LHCN-M2 (cell line): ENCODE measurements at places on chromosomes 16 and 17.

DNA sequence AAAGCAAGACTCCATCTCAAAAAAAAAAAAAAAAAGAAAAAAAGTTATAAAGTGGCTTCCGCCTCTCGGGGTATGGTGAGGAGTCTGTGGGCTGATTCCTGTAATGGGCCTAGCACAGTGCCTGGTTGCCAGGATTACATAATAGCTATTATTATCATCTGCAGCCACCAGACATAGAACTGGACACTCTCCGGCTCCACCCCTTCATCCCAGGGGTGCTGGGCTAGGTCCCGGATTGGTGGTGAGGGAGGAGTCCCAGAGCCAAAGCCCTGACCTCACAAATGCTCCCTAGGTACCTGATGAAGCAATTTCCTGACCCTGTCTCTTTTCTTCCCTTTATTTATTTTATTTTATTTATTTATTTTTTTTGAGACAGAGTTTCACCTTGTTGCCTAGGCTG is 11.6 kb upstream of the ADGRG1 start:
- DNase-seq: no peak

DNA sequence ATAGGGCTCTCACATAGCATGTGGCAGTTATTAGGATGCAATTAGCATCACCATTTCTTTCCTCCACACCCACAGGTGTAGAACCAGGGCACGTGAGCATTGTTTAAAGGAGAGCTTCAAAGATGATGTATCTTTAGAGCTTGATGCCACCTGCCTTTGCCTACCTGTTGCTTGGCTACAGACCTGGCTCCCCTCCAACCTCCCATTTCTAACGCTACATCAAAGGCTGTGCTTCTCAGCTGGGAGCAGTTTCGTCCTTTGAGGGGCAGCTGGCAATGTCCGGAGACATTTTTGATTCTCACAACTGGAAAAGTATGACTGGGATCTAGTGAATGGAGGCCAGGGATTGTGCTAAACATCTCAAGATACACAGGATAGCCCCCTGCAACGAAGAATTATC is 78.5 kb upstream of the CLEC3A start:
- DNase-seq: no peak

GRCh38 chr17:9475101-9475658 is 100.4 kb downstream of the STX8 start:
- DNase-seq: no peak

DNA sequence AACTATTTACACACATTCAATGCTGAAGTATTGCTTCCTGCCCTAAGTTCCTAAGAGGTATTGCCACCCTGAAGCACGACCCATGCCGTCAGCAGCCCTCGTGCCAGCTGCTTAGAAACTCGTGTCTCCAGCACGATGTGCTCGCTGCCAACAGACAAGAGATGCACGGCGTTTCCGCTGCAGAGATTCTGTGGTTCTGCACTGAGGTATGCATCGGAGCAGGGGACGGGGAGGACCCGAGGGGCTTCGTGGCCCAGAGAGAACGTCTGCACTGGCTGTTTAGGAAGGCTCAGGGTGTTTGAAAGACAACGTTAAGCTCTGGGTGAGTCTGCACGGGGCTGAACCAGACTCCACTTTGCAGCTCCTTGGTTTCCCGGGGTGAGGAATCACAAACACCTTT is 82.7 kb upstream of the CREBBP start:
- DNase-seq: no peak

DNA sequence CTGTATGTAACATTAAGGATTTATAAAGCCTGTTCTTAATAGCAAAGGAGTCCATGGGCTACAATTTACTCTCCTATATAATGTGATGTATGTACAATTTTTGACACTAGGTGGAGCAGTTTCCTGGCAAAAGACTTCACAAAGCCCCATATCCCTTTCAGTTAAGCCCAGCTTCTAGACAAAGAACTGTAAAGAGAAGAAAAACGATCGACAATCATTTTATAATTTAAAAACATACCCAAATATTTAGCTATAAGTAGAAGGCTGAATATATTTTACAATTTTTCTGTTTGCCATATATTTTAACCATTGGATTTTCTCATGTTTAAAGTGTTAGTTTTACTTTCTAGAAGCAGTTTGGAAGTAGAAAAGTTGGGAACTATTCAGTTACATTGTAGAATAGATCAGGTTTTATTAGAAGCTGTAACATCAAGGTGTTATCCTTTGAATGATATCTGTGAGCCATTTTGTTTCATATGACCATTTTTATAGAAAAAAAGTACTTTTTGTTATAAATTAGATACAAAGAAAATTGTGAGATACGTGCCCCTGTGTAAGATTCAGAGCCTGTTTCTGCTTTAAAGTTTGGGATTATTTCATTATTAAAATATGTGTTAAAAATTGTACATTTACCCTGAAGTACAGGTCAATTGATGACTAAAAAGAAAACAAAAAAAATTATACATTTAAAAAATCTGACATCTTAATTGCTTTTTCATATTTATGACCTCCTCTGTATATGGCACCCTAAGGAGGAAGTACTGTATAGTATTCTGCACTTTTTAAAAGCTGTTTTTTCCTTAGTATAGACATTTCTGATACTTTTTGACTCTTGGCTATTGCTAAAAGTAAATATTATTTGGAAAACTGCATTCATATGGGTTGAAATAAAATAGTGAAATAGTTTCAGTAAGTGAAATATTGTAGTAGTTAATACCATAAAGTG is 46.3 kb downstream of the VMP1 start:
- DNase-seq: peak; percentile 88
